ENCODE measurements at places on chromosomes 3 and 15. TPM values are rescaled to one million over a fixed set of nuclear protein-coding genes. Genes with fewer than 3 reads are reported as not detected.

DNA sequence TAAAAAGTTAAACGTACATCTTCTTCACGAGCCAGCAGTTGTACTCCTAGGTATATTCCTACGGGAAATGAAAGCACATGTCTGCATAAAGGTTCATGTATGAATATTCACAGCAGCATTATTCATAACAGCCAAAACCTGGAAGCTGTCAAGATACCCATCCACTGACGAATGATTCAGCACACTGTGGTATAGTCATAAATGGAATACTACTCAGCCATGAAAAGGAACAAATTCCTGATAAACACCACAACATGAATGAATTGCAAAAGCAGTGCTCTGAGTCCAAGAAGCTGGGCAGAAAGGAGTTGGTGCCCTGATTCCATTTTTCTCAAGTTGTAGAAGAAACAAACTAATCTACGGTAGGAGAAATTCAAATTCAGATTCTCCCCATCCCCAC, 3.9 kb downstream of the TMEM43 start:
- DNase-seq: no peak
- no peak overlapping the region for H3K4me3 ChIP-seq
- H3K27ac ChIP-seq: peak overlapping the region; percentile 46

GRCh38 chr3:33438881-33439545, 1.2 kb downstream of the UBP1 start:
- H3K27ac ChIP-seq: peak overlapping the region; percentile 90
- no peaks in the 10 kb centered on the region for H3K27me3 ChIP-seq
- DNase-seq: peak; percentile 27
- no peaks in the 10 kb centered on the region for H3K36me3 ChIP-seq

GRCh38 chr3:115779011-115779410, 155.7 kb downstream of the GAP43 start:
- no peaks in the 10 kb centered on the region for H3K27me3 ChIP-seq
- H3K36me3 ChIP-seq: no peaks in the 10 kb centered on the region
- no peaks in the 10 kb centered on the region for H3K4me1 ChIP-seq
- no peak overlapping the region for H3K4me3 ChIP-seq

- no peak overlapping the region for H3K27ac ChIP-seq
- no peaks in the 10 kb centered on the region for H3K36me3 ChIP-seq
- H3K4me1 ChIP-seq: peaks cover 4% of the 10 kb centered on the region
- no peak overlapping the region for H3K4me3 ChIP-seq
- no peak for DNase-seq
Observed at GRCh38 chr3:160588023-160588422, 22.7 kb upstream of the KPNA4 start.

GRCh38 chr15:52287114-52287513, 8.5 kb downstream of the MYO5C start:
- peaks cover 37% of the 10 kb centered on the region for H3K4me1 ChIP-seq
- H3K36me3 ChIP-seq: no peaks in the 10 kb centered on the region
- H3K27ac ChIP-seq: peak overlapping the region; percentile 89
- DNase-seq: no peak
- no peaks in the 10 kb centered on the region for H3K27me3 ChIP-seq
- peak overlapping the region; percentile 36 for H3K4me3 ChIP-seq

GRCh38 chr3:171398343-171398742, 61.9 kb downstream of the TNIK start:
- H3K4me1 ChIP-seq: no peaks in the 10 kb centered on the region
- H3K36me3 ChIP-seq: no peaks in the 10 kb centered on the region
- H3K27ac ChIP-seq: no peak overlapping the region
- H3K27me3 ChIP-seq: no peaks in the 10 kb centered on the region
- H3K4me3 ChIP-seq: no peak overlapping the region

- H3K4me1 ChIP-seq: no peaks in the 10 kb centered on the region
- H3K27me3 ChIP-seq: no peaks in the 10 kb centered on the region
- DNase-seq: no peak
- H3K4me3 ChIP-seq: no peak overlapping the region
- no peak overlapping the region for H3K27ac ChIP-seq
- no peaks in the 10 kb centered on the region for H3K36me3 ChIP-seq
Observed at GRCh38 chr3:2205692-2206091, 107.0 kb downstream of the CNTN4 start.

- no peak for DNase-seq
- peaks cover 61% of the 10 kb centered on the region for H3K36me3 ChIP-seq
- no peak overlapping the region for H3K27ac ChIP-seq
- H3K4me3 ChIP-seq: no peak overlapping the region
Observed at GRCh38 chr3:141395005-141395589, 26.8 kb downstream of the ZBTB38 start.

Gene LRRC31
- total RNA-seq: not detected

Gene ATP13A5
- not detected for total RNA-seq

Gene ARNT2
- 1.6 TPM for total RNA-seq

Gene LRRC34
- not detected for total RNA-seq

Measured in MCF 10A (cell line).